ENCODE measurements at places on chromosomes 3 and 15. TPM values are rescaled to one million over a fixed set of nuclear protein-coding genes. Genes with fewer than 3 reads are reported as not detected.

DNA sequence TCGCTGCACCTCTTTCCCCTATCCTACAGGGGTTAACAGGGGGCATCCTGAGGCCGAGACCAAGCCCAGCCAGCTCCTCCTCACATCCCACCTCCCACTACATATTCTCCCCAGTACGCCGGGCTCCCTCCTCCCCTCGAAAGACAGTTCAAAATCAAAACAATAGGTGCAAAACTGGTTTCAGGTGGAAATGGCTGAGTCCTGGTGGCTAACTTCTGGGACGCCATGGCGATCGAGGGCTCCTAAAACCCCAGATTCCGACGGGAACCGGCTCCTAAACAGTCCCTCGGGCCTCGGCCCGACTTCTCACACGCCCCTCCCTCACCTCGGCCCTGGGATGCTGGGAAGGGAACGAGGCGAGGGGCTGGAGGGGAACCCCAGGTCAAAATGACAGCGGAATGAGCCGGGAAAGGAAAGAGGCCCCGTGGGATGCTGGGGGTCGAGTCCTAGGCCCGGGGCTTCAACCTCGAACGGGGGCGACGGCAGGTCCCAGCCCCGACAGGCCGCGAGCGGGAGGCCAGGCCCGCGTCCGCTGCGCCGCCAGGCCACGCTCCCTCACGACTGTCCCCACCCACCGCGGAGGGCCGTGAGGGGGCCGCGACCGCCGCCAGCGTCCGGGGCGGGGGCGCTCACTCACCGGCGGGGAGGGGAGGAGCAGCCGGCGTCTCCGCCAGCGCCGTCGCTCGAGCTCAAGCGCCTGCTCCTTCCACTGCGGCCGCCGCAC lies 492 bp downstream of the TMCC1 start:
- peaks cover 7% of the 10 kb centered on the region for H3K36me3 ChIP-seq
- H3K27ac ChIP-seq, result peak overlapping the region; percentile 86
- no peaks in the 10 kb centered on the region for H3K27me3 ChIP-seq

DNA sequence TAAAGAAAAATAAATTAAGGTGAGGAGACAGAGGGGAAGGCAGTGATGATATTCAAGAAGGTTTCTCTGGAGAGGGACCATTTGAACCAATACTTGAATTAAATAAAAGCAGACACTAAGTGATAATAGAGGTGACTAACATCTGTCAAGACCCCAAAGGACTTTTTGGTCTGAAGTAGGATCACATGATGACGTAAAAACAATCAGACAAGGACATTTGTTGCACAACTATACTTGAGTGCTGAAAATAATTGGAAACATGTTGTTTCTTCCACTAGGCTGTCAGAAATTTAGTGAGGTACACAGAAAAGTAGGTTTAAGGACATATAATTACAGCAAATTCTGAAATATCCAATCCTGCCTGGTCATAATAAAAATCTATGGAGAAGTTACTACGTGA lies 179.5 kb downstream of the WNT5A start:
- no peaks in the 10 kb centered on the region for H3K4me1 ChIP-seq
- no peaks in the 10 kb centered on the region for H3K27me3 ChIP-seq
- no peaks in the 10 kb centered on the region for H3K36me3 ChIP-seq
- no peak overlapping the region for H3K4me3 ChIP-seq

DNA sequence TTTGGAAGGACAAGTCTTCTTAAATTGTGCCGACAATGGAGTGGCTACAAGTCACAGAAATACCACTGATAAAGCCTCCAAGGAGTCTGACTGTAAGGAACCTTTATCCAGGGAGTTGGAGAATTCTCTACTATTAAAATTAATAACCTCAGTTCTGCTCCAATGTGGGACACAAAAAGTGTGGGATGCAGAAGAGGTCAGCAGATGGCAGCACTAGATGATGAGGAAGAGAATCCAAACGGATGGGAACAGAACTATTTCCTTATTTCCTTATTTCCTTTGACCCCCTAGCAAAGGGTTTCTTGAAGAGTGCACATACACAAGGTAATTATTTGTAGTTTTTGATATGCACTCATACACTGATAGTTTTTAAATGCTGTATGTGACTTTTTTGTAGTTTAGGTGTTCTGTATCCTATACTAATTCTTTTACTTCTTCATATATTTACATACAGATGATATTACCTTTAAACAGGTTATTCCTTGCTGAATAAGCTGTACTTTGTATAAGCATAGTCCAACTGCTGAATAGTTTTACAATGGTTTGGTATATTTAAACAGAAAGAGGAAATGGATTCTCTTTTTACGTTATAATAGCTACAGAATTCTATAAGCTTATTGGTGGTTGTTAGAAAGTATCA lies 25.6 kb upstream of the NLGN1 start:
- H3K27me3 ChIP-seq, result peaks cover 38% of the 10 kb centered on the region
- no peak overlapping the region for H3K27ac ChIP-seq
- no peak for DNase-seq
- H3K4me3 ChIP-seq, result no peak overlapping the region

GRCh38 chr3:38640661-38641452 lies 8.6 kb downstream of the SCN5A start:
- H3K27me3 ChIP-seq, result peaks cover 53% of the 10 kb centered on the region
- H3K27ac ChIP-seq, result no peak overlapping the region
- H3K4me1 ChIP-seq, result no peaks in the 10 kb centered on the region
- no peaks in the 10 kb centered on the region for H3K36me3 ChIP-seq

- no peak overlapping the region for H3K4me3 ChIP-seq
- no peak overlapping the region for H3K27ac ChIP-seq
- peaks cover under 1% of the 10 kb centered on the region for H3K4me1 ChIP-seq
- no peaks in the 10 kb centered on the region for H3K36me3 ChIP-seq
- no peak for DNase-seq
- no peaks in the 10 kb centered on the region for H3K27me3 ChIP-seq
Measured at GRCh38 chr3:175478301-175478700, 619.2 kb downstream of the NAALADL2 start.

GRCh38 chr3:127820221-127820825 lies 2.0 kb downstream of the MGLL start:
- H3K27me3 ChIP-seq, result no peaks in the 10 kb centered on the region
- peak overlapping the region; percentile 79 for H3K27ac ChIP-seq
- peak overlapping the region; percentile 96 for H3K4me3 ChIP-seq
- peaks cover 65% of the 10 kb centered on the region for H3K4me1 ChIP-seq
- H3K36me3 ChIP-seq, result peaks cover 28% of the 10 kb centered on the region

- H3K36me3 ChIP-seq, result no peaks in the 10 kb centered on the region
- H3K4me3 ChIP-seq, result no peak overlapping the region
- H3K27ac ChIP-seq, result no peak overlapping the region
Measured at GRCh38 chr15:101540480-101541239, 51.2 kb upstream of the PCSK6 start.

DNA sequence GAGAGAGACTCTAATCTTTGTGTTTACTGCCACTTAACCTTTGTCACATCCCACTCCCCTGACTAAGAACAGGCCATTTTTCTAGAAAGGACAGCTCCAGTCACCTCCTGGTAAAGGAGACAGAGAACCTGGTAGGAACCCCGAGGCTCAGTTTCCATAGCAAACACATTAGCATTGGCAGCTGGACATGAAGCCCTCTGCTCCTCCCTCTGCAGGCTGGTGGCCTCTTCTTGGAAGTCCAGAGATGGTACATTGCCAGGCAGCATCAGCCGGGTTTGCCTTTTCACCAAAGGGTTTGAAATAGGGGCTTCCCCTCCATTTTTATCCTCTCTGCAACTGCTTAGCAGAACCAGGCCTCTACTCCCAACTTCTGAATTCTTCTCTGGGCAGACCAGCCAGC lies 213.4 kb upstream of the SEMA6D start:
- peaks cover 3% of the 10 kb centered on the region for H3K27me3 ChIP-seq
- peaks cover 24% of the 10 kb centered on the region for H3K4me1 ChIP-seq
- no peak overlapping the region for H3K27ac ChIP-seq

- no peak overlapping the region for H3K27ac ChIP-seq
- H3K4me3 ChIP-seq, result no peak overlapping the region
- peaks cover 30% of the 10 kb centered on the region for H3K27me3 ChIP-seq
Measured at GRCh38 chr15:56369234-56369633, 4.0 kb downstream of the TEX9 start.

GRCh38 chr3:111621535-111621934 lies 26.4 kb upstream of the ZBED2 start:
- no peaks in the 10 kb centered on the region for H3K36me3 ChIP-seq
- H3K4me3 ChIP-seq, result no peak overlapping the region
- no peaks in the 10 kb centered on the region for H3K27me3 ChIP-seq

GRCh38 chr15:33888176-33888575 lies 80.1 kb upstream of the CHRM5 start:
- no peaks in the 10 kb centered on the region for H3K36me3 ChIP-seq
- no peak overlapping the region for H3K4me3 ChIP-seq
- H3K27ac ChIP-seq, result no peak overlapping the region
- H3K27me3 ChIP-seq, result no peaks in the 10 kb centered on the region
- no peak for DNase-seq
- H3K4me1 ChIP-seq, result peaks cover 3% of the 10 kb centered on the region

The C3orf49 gene
- total RNA-seq, result not detected

The RYR3 gene
- not detected for total RNA-seq

The SYNPR gene
- total RNA-seq, result not detected

The PPP1R14D gene
- not detected for total RNA-seq
